GM06990 (cell line): ENCODE measurements at places on chromosomes 7 and 10.

GRCh38 chr7:95908499-95908898 lies 136.1 kb downstream of the DYNC1I1 start:
- DNase-seq, result no peak

DNA sequence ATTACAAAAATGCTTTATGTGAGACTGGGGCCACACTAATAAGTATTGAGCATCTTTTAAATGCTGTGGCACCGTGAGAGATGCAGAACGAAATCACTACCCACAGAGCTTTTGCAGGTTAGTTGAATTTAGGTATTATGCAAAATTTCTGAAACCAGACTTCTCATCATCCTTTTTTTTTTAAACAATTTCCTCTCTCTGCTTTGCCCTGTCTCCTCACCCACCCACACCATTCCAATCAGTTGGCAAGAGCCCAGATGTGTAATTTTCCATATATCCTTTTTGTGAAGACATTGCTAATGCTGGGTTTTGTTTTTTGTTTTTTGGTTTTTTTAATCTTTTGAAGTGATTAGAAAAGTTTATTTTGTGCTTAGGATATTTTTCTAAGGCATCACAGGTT lies 1.1 kb downstream of the YAE1 start:
- DNase-seq, result no peak

DNA sequence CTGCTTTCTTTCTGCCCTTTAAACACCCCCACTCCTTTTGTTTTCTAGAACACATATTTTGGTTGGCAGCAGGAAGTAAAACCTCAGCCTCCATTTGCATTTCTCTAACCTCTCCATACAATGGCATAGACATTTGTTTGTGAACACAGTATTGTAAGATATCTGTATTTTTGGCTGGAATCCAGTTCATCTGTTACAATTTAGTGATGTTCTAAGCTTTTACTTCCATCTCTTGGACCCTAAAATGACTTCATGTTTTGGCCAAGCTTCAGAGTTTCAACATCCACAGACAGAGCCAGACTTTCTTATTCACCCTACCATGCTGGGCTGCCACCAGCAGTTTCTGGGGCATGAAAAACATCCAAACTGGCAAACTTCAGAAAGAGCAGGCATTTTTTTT lies 21.1 kb upstream of the AUTS2 start:
- DNase-seq, result peak; percentile 20

- DNase-seq, result no peak
Observed at GRCh38 chr10:62016623-62017490, 115.4 kb downstream of the ARID5B start.

- no peak for DNase-seq
Observed at GRCh38 chr10:113876461-113876860, 22.0 kb downstream of the NHLRC2 start.

DNA sequence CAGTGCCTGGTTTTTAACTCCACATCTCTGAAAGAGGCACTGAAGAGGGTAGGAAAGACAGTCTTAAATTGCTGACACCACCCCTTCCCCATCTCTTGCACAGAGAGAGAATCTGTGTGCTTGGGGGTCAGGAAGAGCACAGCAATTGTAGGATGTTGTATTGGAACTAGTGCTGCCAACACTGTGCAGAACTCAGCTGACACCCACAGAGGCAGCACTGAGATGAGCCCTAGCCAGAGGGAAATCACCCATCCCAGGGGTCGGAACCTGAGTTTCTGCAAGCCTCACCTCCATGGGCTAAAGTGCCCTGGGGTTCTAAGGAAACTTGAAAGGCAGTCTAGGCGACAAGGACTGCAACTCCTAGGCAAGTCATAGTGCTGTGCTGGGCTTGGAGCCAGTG lies 11.0 kb upstream of the TNKS2 start:
- no peak for DNase-seq

DNA sequence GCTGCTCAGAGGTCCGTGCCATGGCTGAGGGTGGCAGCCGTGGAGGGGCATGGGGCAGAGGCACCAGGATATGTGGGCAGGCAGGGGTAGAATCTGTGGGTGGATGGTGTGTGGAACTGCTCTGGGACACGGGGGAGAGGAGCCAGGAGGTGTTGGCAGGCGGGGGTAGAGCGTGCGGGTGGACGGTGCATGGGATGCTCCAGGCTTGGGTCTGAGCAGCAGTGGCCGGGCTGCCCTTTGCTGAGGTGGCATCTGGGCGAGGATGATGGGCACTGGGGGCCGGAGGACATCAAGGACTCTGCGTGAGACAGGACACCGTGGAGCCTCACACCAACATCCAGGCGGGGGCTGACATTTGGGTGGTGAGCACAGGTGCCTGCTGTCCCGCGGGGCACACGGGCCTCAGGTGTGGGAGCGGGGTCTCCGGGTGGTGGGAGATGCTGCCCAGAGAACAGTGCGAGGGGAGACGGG lies 46.2 kb downstream of the JAKMIP3 start:
- DNase-seq, result no peak

- DNase-seq, result no peak
Observed at GRCh38 chr7:142133731-142134148, 22.2 kb downstream of the MGAM2 start.

GRCh38 chr7:44764081-44764480 lies 15.4 kb downstream of the ZMIZ2 start:
- DNase-seq, result no peak

DNA sequence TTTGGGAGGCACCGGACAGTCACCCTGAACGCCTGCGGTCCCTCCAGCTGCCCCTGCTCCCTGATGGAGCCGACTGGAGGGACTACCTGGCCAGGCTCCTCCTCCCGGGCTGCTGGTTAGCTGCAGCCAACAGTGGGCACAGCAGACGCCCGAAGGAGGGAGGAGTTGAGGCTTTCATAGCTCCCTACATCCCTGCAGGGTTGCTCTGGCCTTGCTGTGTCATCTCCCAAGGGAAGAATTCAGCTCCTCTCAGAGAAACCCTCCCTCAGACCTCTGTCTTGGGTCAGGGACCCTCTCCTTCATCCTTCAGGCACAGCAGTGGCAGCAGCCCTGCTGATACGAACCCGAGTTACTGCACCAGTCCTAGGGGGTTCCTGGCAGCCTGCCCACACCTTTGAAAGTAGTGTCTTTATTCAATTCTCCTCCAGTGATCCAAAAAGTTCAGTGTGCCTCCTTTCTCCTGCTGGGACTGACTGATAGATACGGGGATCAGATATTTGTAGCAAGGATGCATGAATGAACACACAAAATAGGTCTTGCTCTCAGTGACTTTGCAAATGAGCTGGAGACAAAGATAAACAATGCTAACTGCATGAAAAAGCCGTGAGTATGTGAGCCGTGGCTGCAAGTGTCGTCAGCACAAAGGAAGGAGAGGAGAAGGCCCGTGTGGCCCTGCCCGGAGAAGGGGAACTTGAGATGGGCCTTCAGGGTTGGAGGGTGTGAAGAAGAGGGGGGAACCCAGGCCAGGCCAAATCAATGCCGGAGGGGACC lies 136.6 kb downstream of the PRKAG2 start:
- DNase-seq, result no peak

DNA sequence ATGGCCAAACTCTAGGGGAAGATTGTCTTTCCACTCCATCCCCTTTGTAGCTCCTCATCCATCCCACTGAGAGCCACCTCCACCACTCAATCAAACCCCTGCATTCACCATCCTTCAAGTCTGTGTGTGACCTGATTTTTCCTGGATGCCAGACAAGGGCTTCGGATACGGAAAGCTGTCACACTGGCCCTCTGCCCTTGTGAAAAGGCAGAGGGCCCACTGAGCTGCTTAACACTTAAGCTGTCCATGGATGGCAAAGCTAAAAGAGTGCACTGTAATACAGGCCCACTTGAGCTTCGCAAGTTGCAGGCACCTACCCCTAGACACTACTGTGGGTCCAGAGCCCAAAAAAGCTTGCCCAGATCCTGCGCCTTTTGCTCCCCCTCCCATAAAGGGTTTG lies 237.2 kb downstream of the MAGI2 start:
- DNase-seq, result no peak

- DNase-seq, result peak; percentile 29
Observed at GRCh38 chr10:88553116-88553752, 29.9 kb downstream of the RNLS start.

GRCh38 chr10:18822156-18822555 lies 162.9 kb downstream of the ARL5B start:
- no peak for DNase-seq

- DNase-seq, result no peak
Observed at GRCh38 chr10:87538092-87539015, 33.7 kb downstream of the MINPP1 start.

DNA sequence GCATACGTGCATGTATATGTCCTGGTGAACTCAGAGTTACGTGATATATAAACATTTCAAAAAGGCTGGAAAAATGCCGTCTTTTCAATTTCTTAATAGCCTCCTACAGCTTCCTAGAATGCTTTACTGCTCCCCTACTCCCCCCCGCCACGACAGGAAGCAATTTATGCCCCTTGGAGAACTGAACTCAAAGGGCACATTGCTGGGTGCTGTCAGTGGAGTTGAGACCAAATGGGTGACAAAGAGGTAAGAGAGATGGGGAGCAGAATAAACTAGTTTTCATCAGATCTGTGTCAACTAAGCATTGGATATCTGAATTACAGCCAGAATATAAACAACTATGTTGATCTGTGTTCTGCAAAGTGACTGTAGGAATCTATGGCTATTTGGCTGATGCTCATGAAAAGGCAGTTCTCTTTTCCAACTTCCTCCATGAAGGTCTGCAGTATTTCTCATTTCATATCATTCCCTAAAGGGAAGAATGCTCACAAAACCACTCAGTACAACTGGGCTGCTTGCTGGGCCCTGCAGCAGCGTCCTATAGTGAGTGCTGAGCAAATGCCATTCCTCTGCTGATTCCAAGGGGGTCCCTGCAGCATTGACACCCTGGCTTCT lies 171.3 kb upstream of the HPS1 start:
- DNase-seq, result no peak

DNA sequence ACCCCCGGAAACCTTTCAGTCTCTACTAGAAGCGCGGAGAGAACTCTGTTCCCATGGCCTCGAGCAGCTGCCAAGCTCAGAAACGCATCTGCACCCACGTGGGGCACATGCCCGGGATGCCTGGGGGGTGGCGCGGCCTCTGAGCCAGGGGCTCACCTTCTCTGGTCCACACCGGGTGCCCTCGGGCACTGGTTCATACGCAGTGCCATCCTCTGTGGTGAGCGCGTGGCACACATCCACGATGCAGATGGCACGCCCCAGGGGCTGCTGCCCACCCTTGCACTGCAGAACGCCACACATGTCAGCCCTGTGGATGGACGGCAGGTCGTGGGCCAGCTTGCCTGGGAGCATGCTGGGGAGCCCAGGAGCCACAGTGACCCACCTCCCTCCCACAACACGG lies 6.5 kb downstream of the ADAM8 start:
- no peak for DNase-seq

GRCh38 chr7:4209126-4209525 lies 473.0 kb upstream of the FOXK1 start:
- DNase-seq, result no peak

DNA sequence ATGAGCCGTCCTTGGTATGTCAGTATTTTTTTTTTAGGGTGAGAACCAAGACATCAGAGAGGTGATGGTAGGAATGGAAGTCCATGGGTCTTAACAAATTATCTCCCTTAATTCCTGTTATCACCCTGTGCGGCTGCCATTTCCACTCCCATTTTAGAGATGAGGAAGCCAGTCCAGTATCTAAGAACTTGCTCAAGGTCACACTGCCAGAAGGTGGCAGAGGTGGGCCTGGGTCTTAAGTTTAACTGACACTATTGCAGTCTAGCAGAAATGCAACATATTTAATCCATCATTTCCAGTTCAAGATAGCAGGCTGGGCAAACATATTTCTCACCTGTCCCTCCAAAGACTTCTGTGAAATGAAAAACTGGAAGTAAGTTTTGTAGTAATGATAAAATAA lies 108.3 kb downstream of the GLI3 start:
- DNase-seq, result no peak

DNA sequence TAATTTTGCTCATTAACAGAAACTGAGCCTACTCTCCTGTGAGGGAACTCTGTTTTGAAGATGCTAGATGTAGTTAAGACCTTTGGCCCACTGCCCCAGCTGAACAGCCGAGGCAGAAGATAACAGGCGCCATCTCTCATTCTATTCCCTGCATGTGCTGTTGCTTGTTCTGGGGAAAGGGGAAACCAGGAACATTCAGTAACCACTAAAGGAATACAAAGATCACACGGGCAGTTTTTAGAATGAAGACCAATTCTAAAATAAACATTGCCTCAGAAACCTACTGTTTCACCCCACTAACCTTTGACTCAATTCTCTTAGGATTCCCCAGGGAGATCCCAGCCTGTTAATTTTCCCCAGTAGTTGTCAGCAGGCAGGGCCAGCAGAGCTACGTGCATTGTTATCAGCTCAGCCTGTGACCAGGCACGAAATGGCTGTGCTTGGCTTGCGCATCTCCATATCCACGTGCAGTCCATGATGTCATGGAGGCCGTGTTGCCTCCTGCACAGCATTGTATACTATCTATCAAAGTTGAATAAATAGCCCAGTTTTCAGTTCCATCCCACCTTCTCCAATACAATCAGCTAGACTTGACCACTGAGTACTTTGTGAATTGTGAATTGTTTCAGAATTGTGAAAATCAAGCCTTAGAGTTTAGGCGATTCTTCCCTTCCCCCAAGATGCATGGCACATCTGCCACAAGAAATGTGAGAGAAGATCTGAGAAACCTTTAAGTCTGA lies 36.0 kb downstream of the ANK3 start:
- peak; percentile 4 for DNase-seq

DNA sequence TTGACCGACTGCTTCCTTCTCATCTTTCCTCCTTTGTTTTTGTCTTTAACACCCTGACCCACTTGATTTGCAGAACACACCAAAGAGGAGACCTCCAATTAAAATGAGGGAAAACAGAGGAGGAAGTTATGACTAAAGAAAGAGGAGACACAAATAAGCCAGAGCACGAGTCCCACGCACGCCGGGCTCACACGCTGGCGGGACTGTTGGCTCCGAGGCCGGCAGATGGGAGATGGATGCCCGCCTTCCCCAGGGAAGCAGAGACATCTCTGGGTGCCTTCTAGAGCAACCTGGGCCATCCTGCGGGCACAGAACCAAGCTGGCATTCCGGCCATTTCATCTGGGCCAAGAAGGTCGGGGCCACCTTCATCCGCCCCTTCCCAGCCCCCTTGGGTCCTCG lies 5.6 kb downstream of the ADGRA1 start:
- DNase-seq, result no peak

DNA sequence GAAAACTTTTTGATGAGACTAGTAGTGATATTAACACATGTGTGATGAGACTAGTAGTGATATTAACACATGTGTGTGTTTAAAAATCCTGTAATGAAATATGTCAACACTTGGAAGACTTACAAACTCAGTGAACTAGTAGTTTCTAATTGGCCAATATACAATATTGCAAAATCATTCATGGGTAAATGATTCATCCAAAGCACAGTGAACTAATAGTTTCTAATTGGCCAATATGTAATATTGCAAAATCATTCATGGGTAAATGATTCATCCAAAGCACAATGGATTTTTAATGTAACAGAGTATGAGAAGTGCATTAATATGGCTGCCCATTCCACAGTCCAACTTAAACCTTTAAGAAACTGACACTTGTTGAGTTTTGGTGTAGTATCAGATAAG lies 77.8 kb downstream of the ATAD1 start:
- DNase-seq, result no peak

GRCh38 chr7:95330204-95330960 lies 6.0 kb upstream of the PON1 start:
- peak; percentile 6 for DNase-seq

GRCh38 chr7:5750031-5750653 lies 31.3 kb downstream of the RNF216 start:
- DNase-seq, result no peak
